ENCODE measurements at places on chromosomes 12 and 14.

DNA sequence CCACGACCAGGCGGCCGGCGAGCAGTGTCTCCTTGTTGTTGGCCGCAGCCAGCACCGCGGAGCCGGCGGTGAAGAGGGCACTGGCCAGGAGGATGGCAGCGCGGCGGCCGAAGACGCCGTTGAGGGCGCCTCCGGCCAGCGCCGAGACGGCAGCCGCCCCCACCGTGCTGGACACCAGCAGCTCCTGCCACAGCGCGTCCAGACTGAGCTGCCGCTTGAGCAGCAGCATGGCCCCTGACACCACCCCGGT is 691 bp downstream of the SLC2A13 start:
- DNase-seq = no peak

DNA sequence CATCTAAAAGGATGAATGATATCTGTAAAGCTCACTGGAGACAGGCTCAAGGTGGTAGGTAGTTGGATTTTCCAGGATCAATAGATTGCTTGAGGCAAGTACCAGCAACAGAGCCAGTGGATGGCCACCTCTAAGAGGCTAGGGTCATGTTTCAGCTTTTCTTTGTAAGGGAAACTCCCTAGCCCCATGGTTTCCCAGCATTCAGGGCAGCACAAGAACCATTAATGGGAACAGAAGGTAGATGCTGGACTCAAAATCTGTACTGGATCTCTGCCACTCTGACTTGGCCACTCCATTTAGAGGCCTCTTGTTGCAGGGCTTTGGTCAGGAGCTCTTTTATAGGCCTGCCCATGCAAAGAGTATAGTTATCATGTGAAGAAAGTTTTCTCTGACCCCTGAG is 76.1 kb upstream of the DYRK2 start:
- DNase-seq = no peak

DNA sequence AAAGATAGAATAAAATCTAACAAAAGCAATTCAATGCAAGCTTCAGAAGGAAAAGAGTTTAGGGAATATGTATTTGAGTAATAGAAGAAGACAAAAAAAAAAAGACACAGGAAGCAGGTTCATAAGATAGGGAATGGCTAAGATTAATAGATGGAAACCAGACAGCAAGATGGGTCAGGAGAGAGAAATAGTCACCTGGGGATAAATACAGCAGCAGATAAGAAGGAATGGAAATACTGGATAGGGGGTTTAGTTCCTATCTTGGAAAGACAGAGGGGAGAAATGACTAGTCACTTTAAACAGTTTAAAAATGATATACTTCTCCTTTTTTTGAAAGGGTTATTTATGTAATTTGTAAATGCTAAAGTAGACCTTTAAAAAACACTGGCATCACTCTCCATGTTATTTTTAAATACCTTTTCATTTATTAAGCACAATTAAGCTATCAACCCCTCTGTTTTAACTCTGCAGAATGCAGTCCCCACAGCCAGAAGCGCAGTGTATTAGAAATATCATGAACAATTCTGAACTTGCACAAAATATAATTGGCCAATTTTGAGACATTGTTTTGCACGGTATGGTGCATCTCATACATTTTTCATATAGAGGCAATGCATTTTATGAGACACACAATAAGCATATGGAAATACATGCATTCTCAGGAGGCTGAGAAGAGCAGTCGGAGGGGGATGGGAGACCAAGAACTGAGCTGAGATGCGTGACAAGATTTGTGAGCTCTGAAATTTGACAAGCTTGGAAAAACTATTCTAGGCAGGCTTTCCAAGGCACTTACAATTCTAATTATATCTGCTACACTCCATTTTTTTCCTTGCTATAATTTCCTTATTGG is 303.4 kb upstream of the PRICKLE1 start:
- DNase-seq = no peak

GRCh38 chr14:30131581-30132097 is 204.0 kb upstream of the PRKD1 start:
- DNase-seq = no peak
